ENCODE measurements at places on chromosomes 11 and 22. TPM values are rescaled to one million over a fixed set of nuclear protein-coding genes. Genes with fewer than 3 reads are reported as not detected.

GRCh38 chr11:113113801-113114704 is 152.8 kb downstream of the NCAM1 start:
- peak; percentile 60 for DNase-seq

- DNase-seq, result no peak
Measured at GRCh38 chr11:105612771-105613170, 2.9 kb downstream of the GRIA4 start.

GRCh38 chr11:69010964-69011623 is 2.0 kb downstream of the MRGPRF start:
- DNase-seq, result peak; percentile 61

Gene CRACR2B
- total RNA-seq, result 134 TPM

- peak; percentile 63 for DNase-seq
Measured at GRCh38 chr11:125376117-125376516, 119.9 kb downstream of the FEZ1 start.

Gene OR51B5
- total RNA-seq, result not detected

Gene BRSK2
- total RNA-seq, result 67.5 TPM

GRCh38 chr11:14022251-14022650 is 59.7 kb downstream of the SPON1 start:
- no peak for DNase-seq

Data from body of pancreas (tissue), 4 donors.